Vein endothelial cell (primary cell): ENCODE measurements at places on chromosomes 13 and 19. TPM values are rescaled to one million over a fixed set of nuclear protein-coding genes. Genes with fewer than 3 reads are reported as not detected.

DDX49 gene
- 52.6 and 56.6 TPM in 2 replicates for total RNA-seq

ZNF560 gene
- total RNA-seq, result under 0.01 and 0.19 TPM in 2 replicates

GPC6 gene
- total RNA-seq, result under 0.01 TPM in 1 of 2 replicates, not detected in the other

POLR1G gene
- total RNA-seq, result 20.9 and 27.5 TPM in 2 replicates
